ENCODE measurements at places on chromosomes 1 and 21.

GRCh38 chr21:45853703-45854342 lies 127.7 kb upstream of the COL6A1 start:
- DNase-seq = no peak

- peak; percentile 15 for DNase-seq
Observed at GRCh38 chr1:62625415-62625814, 28.1 kb downstream of the ANGPTL3 start.

DNA sequence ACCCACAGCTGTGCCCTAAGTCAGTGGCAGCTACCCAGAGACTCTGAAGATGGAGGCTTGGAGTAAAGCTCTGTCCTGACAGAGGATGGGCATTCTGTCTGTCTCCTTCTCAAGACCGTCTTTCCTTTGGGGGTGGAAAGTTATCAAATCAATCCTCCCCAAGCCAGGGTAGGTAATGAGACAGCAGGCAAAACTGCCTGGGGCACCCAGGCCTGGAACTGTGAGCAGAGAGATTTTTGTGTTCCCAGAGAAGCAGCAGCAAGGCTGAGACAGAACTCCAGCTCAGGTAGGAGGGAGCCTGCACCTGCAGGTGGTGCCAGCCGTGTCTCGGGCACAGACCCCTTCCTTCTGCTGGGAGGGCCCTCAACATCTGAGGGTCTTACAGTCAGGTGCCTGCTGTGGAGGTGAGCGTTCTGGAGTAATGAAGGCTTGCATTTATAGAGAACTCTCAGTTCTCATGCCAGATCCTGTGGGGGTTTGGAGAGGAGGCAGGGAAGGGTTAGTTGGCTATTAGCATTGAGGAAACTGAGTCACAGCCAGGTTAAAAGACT lies 95.6 kb downstream of the RIPK4 start:
- DNase-seq = no peak

DNA sequence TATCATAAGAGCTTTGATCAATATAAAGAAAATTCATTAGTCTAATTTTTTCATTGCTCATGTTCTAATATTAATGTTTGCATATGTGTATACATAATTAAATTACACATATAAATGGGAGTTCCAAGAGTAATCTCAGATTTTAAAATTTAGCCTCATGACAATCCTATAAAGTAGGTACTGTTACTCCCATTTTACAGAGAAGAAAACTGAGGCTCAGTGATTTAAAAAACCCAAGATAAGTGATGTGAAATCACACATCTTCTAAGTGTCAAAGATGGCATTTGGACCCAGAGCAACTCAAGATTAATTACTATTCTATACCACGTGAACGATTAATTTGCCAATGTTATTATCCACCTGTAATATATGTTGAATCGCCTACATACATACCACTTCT lies 122.3 kb downstream of the TM2D1 start:
- no peak for DNase-seq

DNA sequence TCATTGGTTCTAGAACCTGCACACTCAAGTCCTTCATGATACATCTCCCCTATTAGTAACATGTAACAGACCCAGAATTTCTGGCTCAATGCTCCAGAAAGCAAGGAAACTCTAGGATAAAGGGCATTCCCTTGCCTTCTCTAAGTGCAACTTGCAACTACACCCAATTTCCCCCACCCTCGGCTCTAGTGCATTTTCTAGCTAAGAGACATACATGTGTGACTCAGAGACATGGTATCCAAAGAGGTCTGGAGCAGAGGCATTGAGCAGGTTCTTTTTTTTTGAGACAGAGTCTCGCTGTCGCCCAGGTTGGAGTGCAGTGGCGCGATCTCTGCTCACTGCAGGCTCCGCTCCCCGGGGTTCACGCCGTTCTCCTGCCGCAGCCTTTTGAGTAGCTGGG lies 132.9 kb downstream of the ZC3H11B start:
- no peak for DNase-seq

GRCh38 chr1:6116137-6116536 lies 64.0 kb downstream of the CHD5 start:
- no peak for DNase-seq

DNA sequence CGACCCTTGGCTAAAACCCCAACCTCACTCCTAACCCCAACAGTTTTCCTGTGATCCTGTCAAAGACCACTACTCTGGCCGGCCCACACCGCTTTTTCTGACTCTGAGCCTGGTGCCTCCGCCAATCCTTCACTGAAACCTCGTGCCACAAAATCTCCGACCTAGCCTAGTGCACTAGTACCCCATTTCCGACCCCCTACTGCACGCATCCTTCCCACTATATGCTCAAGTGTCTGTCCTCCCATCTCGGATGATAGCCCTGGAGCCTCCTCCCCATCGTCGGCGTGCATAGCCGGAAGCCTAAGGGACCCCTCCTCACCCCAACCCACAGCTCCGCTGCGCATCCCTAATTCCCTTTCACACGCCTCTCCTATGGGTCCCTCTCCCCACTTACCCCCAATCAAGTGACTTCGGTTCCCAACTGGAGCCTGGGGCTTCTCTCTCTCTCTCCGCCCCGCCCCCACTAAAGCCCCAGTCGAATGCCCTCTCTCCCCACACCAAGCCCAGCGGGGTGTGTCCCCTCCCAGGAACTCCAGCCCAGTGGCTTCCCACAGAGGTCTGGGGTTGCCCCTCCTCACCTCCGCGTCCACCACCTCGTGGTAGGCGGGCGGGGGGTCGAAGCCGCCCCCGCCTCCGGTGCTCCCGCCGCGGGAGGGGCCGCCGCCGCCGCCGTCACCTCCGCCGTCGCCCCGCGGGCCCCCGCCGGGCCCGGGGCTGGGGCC lies 791 bp downstream of the USP24 start:
- no peak for DNase-seq

- no peak for DNase-seq
Observed at GRCh38 chr1:225418059-225418458, 9.8 kb downstream of the LBR start.

DNA sequence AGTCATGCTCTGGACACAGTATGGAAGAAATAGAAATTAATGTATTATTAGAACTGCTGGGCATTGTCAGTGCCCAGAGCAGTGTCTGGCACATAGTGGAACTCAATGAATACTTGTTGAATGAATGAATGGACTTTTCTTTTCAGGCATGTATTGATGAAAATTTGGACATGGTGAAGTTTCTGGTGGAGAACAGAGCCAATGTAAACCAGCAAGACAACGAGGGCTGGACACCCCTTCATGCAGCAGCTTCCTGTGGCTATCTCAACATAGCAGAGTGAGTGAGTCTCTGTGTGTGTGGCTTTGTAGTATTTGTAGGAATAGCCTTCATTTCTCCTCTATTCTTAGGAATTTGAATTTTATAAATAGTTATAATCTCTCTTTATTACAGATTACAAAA lies 68.1 kb downstream of the PPP1R12B start:
- DNase-seq = no peak

GRCh38 chr1:168477792-168478191 lies 66.0 kb downstream of the XCL2 start:
- DNase-seq = no peak

GRCh38 chr1:17239420-17239819 lies 9.5 kb upstream of the PADI3 start:
- DNase-seq = peak; percentile 55

- no peak for DNase-seq
Observed at GRCh38 chr1:25505656-25506385, 37.6 kb upstream of the LDLRAP1 start.

DNA sequence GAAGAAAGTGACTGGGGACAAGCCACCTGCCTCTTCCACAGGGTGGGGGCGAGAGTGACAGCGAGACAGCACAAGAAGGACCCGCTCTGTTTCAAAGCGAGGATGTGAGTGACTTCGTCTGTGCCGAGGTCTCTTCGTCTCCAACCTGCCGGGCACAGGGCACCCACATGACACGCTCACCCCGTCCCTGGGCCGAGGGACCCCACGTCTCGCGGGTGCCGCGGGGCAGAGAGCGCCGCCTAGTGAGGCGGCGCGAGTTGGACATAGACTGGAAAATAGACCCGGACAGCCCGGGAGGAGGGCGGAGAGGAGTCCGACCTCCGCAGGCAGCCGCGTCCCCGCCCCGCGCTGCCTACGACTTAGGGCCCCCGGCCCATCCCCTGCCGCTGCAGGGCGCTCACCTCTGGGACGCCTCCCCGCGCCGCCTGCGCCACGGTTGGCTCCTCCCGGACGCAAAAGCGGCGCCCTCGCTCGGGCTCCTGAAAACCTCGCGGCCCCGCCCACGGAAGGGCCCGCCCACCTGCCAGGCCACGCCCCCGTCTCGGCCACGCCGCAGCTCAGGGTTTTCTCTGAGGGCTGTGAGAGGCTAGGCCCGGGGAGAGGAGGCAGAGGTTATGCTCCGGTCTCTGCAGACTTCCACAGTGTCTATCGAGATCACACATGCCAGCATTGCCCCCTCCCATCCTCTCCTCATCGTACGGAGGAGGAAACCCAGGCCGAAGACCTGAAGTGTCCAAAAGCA lies at the start of gene TLR5:
Gene TLR5 (minus strand): TSS at position 454 of the 742 bp plus-strand sequence. CDS start 30,217 bp downstream, outside the sequence.
- DNase-seq = peak; percentile 16

DNA sequence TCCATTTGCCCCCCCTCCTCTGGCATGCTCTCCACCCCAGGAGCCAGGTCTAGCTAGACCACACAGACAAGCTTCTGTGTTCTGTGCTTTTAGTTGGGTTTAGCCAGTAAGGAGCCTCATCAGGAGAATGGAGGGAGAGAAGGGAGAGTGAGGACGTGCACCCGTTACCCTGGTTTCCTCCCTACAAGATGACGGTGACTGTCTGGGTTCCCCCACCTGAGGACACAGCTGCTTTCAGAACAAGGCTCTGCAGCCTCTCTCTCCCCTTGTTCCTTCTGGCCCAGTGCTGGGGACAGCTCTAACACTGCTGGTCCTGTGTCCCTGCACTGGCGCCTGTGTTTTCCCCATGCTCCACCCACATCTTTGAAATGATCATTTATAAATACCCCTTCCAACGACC lies 184.4 kb upstream of the GALNT2 start:
- no peak for DNase-seq

- no peak for DNase-seq
Observed at GRCh38 chr1:226577401-226578180, 29.0 kb downstream of the STUM start.

DNA sequence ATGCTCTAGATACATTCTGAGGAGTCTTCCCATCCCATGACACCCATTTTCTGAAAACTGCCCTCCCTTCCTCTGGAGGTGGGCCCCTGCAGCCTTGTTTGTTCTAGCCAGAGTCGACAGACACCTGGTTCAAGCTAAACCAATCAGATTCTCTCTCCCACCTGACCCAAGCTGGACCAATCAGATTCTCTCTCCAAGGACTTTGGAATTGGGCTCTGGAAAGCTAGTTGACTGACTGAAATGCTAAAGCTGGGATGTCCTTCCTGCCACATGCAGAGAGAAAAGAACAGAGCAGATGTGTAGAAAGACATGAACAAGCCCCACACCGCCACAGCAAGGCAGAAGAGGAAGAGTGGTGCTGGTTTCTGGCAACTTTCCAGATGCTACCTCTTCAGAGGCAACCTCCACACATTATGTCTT lies 24.6 kb downstream of the ASAP3 start:
- DNase-seq = no peak

DNA sequence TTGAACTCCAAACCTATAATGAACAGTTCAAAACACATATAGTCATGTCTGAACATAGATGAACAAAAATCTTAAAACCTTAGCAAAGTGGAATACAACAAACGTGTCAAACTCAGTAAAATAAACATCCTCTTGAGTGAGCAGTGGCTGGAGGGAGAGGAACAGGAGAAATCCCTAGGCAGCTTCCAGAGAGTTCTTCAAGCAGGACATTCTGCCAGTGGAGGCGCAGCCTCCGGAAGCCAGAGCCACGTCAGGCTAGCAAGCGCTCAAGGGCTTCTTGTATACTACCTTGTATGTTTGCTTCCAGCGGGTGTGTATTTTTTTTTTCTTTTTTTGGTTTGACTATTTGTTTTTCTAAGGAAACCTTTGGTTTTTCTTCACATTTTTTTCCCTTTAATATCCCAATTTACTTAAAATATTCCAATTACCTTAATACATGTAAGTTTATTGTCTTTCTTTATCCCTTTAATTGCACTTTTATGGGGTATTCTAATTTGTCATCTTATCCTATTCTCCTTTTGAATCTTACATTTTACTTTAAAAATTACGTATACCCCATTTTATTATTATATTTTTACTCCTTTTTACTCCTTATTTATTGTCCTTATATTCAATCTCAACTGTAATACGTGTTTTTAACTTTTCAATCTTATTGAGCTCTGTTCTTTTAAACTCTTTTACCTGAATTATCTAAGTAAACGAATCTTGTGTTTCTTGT lies 42.0 kb downstream of the COLGALT2 start:
- no peak for DNase-seq

GRCh38 chr1:63032171-63032570 lies 248.2 kb downstream of the ATG4C start:
- no peak for DNase-seq

Data from GM12864 (cell line).